ENCODE measurements at places on chromosomes 5 and 9.

- DNase-seq = no peak
These were observed 25.7 kb downstream of the CDKN2A start for GRCh38 chr9:21968331-21969010.

DNA sequence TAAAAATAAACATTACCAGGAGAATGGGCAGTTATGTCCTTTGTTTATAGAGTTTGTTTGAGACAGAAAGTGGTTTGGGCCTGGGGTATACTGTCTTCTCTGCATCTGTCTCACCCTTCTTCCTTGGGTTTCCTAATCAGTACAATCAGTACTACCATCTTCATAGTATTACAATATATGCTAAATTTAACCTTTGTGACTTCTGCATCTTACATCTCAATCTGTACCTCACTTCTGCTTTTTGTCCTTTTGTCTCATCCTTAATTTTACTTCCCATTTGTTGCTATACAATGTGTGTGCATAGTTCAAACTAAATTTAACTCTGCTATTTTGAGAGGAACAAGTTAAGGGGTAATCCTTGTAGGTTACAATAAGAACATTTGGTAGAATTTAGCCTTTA is 19.6 kb downstream of the FBXO38 start:
- no peak for DNase-seq

- no peak for DNase-seq
These were observed 605.4 kb downstream of the TLE1 start for GRCh38 chr9:81083854-81084512.

DNA sequence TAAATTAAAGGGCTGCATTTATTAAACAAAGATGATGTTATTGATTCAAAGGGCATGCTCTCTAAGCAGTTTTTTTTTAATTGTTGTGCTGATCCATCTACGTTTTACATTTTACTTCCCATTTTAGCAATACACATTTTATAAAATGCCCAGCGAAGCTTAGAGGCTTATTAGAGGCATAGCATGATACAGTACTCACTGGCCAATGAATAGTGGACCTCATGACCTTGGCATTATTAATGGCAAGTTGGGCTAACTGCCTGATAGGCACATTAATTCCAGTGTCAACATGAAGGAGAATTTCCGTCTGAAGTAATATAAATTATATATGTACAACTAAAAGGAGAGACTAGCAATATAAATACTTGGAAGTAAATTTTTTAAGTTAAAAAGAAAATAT is 837.2 kb downstream of the EFNA5 start:
- no peak for DNase-seq

DNA sequence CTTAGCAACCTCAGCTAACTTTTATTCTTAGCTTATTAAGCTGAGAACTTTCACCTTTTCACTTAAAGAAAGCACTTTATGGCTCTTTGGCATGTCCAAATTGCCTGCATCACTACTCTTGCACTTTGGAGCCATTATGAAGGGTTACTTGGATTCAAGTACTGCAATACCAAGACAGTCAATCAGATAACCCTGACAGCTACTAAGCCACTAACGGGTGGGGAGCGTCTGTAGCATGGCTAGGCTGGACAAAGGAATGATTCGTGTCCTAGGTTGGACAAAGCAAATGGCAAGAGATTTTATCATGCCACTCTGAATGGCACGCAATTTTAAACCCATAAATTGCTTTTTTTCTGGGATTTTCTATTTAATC is 39.6 kb downstream of the TRPM6 start:
- no peak for DNase-seq

- peak; percentile 29 for DNase-seq
These were observed 147.2 kb upstream of the IRX2 start for GRCh38 chr5:2898661-2899060.

DNA sequence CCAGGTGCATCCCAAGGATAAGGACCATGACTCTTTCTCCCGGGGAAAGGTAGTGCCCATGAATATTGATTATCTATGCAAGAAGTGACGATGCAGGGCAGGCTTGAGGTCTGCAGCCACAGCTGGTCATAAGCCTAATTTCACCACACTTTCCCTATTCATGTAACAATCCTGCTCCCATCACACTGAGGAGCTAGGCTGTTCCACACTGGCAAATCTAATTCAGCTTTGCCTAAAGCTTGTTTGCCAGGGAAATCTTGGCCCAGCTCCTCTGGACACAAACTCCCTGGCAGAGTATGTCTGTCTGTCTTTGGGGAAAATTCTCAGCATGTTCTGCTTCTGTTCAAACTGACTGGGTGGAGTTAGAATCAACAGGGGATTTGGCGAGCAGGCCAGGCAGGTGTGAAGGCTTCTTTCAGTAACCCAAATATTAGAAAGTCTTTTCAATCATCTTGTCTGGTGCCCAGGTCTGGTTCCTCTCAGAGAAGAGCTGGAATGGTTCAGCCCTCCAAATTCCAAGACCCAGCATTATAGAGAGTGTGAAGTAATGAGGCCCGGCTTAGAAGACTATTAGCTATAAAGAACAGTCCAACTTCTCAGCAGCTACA is 88.5 kb upstream of the SPDL1 start:
- DNase-seq = no peak

DNA sequence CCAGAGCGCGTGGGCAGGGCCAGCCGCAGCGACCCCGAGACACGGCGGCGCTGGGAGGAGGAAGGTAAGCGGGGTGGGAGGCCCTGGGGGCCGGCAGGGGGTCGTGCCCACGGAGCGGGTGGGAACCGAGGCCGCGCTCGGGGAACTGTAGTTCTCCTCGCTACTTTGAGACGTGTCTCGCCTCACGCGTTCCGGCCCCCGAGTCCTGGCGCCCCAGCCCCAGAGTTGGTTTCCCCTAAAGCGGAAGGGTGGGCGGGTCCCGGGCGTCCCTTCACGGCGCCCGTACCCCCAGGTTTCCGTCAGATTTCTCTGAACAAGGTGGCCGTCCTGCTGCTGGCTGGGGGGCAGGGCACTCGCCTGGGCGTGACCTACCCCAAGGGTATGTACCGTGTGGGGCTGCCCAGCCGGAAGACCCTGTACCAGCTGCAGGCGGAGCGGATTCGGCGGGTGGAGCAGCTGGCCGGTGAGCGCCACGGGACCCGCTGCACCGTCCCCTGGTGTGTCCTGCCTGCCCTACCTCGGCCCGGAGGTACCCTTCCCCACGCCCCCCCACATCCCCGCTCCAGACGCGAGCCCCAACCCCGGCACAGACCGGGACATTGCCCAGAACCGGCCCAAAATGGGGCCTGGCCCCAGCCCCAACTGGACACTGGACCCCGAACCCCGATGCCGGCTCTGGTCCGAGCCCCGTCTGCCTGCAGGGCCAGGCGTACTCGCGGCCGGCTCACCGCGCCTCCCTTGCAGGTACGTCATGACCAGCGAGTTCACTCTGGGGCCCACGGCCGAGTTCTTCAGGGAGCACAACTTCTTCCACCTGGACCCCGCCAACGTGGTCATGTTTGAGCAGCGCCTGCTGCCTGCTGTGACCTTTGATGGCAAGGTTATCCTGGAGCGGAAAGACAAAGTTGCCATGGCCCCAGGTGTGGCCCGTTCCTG is 709 bp downstream of the UAP1L1 start:
- DNase-seq = no peak

DNA sequence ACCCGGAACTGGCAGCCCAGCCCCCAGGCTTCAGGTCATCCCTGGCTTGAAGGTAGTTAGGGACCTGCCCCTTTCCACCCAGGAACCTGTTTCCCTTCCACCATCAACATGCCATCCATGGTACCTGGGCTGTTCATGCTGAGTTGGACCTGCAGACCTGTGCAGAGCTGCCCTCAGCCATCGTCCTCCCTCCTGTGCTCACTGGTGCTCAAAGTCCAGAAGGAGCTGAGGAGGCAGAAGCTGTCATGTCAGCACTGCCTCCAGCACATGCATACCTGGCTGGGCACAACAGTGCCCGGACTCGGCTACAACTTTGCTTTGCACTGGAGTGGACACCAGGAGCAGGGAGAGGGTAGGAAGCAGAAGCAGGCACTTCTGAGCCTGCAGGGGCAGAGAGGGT is 36.2 kb downstream of the BTNL8 start:
- DNase-seq = no peak

GRCh38 chr9:107905308-107906020 is 415.9 kb upstream of the KLF4 start:
- DNase-seq = no peak

GRCh38 chr5:78720997-78721396 is 72.4 kb upstream of the LHFPL2 start:
- DNase-seq = no peak

GRCh38 chr5:67425514-67425913 is 228.9 kb upstream of the CD180 start:
- DNase-seq = no peak

DNA sequence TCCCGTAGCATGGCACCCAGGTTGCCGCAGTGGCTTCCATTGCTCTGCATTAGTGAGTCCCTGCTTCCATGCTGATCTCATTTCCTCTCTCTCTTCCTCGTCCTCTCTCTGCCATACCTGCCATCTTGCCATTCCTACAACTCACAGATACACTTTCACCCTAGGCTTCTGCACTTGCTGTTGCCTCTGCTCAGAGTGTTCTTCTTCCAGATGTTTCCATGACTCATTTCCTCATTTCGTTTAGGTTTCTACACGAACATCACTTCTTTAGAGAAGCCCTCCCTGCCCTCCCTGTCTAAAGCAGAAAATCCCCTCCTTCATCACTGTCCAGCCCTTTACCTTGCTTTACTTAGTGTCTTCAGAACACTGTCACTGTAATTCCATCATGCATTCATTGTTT is 115.2 kb upstream of the WWC1 start:
- DNase-seq = no peak

- DNase-seq = no peak
These were observed 8.3 kb downstream of the BHMT2 start for GRCh38 chr5:79077680-79078365.

DNA sequence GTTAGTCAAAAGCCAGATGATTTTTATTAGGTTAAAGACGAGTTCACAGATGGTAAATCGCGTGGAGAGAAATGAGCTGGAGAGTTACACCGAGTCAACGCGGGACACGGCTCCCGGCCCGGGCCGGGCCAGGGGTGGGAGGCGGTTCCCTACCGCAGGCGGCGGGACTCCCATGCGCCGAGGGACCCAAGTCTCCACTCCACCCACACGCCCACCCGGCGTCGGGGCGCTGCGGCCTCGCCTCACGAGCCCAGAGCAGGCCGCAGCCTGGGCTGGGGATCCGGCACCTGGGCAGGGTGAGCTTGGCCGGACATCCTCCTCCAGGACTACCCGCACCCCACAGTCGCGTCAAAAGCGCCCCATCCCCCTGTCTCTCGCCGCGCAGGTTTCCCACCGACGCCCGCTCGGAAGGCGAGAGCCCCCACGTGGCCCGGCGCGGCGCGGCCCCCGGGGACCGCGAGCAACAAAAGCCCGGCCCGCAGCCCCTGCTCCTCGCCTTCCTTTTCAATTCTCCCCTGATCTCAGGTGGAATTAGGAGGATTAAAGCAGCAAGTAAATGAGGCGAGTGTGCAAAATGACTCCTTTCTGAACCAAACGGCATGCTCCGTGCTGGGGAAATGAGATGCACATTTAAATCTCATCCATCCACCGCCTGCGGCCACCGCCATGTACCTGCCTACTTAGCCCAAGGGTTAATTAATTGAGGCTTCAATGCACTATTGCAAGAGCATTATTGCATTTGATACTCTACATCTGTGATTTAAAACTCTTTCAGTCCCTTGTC is 196.5 kb upstream of the TBCA start:
- DNase-seq = no peak

- no peak for DNase-seq
These were observed 42.1 kb upstream of the CDH18 start for GRCh38 chr5:20030125-20030524.

DNA sequence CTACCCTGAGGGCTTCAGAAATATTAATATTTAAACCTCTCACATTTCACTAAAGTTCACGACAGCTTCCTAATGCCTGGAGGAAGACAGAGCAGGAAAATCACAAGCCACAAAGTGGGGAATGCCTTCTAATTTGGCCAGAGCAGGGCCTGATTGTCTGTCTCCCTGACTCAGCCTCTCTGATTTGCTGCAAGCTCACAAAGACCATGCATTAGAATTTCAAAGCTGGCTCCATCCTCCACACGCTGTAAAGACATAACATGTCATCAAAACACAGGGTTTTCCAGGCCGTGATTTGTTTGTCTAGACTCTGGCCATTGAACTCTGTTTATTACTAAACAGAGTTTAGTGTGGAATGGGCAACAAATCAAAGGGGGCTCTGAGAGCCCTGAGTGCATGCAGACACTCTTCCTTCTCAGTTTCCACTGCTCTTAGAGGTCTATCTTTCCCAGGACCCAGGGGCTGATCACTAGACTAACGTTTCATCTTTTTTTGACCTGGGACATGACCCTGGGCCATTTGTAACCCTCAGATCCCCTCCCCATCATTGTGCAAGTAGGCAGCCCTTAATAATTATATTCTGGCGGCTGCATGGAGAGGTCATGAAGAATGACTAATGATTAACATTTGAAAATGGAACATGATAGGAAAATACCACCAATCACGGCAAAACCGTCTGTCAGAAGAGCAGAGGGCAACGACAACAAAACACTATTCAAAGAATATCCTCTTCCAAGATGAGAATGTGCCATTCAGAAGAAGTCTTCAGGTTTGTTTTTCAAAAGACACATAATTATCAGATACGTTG is 140.2 kb downstream of the ENC1 start:
- DNase-seq = no peak

GRCh38 chr5:75935572-75935971 is 147.6 kb upstream of the SV2C start:
- DNase-seq = no peak

GRCh38 chr5:150155258-150156026 is at the start of gene PDGFRB:
PDGFRB (minus strand) TSS chr5:150155845; CDS start chr5:150137047, 18,798 bp downstream.
- peak; percentile 96 for DNase-seq

GRCh38 chr5:170501931-170502330 is 1.9 kb upstream of the KCNIP1 start:
- DNase-seq = no peak

DNA sequence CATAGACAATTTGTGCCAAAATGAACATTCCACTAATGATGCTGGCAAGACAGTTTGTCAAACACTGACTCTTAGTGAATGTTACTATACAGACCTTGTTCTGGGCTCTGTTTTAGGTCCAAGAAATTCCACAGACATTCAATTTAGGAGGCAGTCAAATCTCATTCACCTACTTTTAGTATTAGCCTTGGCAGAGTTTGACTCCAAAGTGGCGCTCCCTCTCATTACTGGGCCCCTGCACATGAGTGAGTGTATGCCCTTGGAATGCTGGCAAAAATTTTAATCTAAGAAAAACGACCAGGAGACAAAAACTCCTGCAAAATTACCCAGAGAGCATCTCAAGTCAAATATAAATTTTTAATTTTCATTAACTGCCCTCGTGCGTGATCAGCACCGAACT is 94.9 kb upstream of the SLC27A6 start:
- no peak for DNase-seq

- DNase-seq = peak; percentile 10
These were observed 5.1 kb upstream of the HSPA5 start for GRCh38 chr9:125246261-125246667.

Data from posterior vena cava (tissue), 2 donors.